ENCODE measurements at places on chromosomes 6 and 20. TPM values are rescaled to one million over a fixed set of nuclear protein-coding genes. Genes with fewer than 3 reads are reported as not detected.

Gene SIRPA
- total RNA-seq = 1.8 TPM

Gene VWA7
- 1.0 TPM for total RNA-seq

Gene ECT2L
- total RNA-seq = not detected

Gene C6orf58
- not detected for total RNA-seq

Gene TMEM200A
- 1.1 TPM for total RNA-seq

Gene CGAS
- 16.4 TPM for total RNA-seq

Gene PKIB
- 0.67 TPM for total RNA-seq

Gene BLTP3A
- total RNA-seq = 11.5 TPM

Gene PDE10A
- total RNA-seq = not detected

Gene SCRT2
- not detected for total RNA-seq

Gene MOCS1
- total RNA-seq = 0.47 TPM
